Activated T-helper 1 cell treated with anti-CD3 and anti-CD28 coated beads, Interleukin-2, amount 50 U/mL, for 16 hours (primary cell): ENCODE measurements at places on chromosomes 7 and 10.

DNA sequence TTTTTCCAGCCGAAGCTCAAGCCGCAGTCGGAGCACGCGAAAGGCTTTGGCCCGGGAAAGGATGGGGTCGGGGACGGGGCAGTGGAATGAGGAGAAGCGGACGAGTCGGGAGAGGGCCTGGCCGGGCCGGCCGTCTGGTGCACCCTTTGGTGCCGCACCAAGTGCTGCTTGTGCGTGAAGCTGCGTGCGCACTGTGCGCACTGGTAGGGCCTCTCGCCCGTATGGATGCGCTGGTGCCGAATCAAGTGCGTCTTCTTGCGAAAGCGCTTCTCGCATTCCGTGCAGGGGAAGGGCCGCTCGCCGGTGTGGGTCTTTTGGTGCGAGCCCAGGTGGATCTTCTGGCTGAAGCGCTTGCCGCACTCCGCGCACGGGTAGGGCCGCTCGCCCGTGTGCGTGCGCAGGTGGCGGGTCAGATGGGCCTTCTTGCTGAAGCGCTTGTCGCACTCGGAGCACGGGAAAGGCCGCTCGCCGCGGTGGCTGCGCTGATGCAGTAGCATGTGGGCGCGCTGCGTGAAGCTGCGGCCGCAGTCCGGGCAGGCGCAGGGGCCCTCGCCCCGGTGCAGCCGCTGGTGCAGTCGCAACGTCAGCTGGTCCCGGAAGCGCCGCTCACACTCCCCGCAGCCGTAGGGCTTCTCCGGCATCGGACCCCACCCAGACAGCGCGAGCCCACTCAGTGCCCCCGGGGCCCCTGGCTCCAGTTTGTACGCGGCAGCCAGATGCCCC is 7.8 kb downstream of the ZNF467 start:
- DNase-seq = no peak

DNA sequence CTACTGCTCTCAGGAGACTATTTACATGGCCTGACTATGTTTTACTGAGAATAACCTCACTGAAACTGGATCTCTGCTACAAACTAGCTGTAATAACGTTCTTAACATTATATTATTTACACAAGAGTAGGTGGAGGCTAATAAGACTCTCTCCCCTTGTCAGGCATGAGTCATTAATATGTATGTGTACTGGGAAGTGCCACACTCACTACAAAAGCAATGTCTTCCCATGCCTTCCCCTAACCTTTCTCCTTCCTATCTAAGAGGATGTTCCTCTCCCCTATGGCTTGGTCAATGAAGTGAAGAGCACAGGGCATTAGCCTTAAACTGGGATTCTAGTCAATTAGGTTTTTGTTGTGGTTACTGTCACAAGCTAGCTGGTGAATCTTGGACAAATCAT is 147.9 kb downstream of the DGKB start:
- DNase-seq = no peak

DNA sequence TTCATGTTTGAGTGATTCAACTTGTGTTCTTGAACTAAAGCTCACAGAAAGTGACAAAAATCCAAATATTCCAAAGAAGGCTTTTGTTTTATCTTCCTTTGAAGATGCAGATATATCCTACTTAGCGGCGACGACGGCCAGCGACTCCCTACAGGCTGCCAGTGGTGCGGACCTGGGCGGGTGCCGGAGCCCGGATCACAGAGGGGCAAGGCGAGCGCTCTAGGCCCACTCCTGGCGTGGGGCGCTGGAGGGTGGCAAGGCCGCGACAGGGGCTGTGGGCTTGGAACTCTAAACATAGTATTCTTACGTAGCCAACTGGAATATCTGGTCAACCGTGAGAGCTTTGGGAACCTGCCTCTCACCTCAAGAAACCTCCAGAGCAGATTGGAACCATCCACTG is 914 bp upstream of the GIMAP7 start:
- DNase-seq = no peak

- DNase-seq = no peak
Observed at GRCh38 chr7:4663239-4664018, 18.7 kb upstream of the FOXK1 start.

DNA sequence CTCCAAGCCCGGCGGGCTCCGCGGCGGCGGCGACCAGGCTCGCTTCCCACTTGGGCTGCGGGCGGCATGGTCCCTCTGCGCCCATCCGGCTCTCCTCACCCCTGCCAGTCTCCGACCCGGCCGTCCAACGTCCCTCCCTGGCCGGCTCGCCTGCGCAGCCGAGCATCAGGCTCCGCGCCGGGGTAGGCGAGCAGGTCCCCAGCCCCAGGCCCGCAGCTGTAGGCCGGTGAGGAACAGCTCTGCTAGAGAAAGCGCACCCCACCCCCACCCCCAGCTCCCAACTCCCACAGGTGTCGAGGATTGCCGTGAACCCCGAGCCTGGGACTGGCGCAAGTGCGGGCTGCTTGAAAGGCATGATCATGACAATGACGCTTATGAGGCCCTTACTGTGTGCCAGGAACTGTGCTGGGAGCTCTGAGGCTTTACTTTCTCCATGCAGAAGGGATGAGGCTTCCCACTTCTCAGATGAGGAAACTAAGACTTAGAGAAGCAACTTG is 20.8 kb upstream of the PAX2 start:
- DNase-seq = no peak

- no peak for DNase-seq
Observed at GRCh38 chr7:78530351-78530750, 731.8 kb downstream of the PHTF2 start.

DNA sequence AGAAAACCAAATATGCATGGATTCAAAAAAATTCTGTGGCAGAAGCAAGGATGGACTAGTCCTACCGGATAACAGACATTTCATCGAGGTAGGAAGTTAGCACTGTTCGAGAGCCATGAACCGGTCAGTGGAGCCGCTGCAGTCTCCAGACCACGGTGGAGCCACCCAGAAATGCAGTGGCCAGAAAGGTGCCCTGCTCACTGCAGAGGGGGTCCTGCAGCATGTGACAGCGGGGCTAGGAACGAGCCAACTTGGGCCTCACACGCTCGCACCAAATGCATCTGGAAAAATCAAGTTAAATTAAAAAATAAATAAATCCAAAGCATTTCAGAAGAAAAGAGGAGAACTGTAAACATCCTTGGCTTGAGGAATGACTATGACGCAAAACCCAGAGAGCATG is 13.1 kb upstream of the CFAP46 start:
- DNase-seq = no peak

DNA sequence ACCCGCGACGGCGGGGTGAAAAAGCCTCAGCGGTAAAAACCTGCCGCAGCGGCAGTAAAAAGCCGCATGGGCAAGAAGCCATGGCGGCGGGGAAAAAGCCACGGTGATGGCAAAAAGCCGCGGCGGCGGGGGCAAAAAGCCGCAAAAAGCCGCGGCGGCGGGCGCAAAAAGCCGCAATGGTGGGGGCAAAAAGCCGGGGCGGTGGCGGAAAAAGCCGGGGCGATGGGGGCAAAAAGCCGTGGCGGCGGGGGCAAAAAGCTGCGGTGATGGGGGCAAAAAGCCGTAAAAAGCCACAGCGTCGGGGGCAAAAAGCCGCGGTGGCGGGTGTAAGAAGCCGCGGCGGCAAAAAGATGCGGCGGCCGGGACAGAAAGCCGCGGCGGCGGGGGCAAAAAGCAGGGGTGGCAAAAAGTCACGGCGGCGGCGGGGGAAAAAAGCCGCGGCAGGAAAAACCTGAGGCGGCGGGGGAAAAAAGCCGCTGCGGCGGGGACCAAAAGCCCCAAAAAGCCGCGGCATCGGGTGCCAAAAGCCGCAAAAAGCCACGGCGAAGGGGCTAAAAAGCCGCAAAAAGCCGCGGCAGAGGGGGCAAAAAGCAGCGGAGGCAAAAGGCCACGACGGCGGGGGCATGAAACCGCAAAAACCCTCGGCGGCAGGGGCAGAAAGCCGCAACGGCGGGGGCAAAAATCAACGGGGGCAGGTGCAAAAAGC is 488.5 kb downstream of the ZNF33B start:
- no peak for DNase-seq

- no peak for DNase-seq
Observed at GRCh38 chr10:31129271-31129670, 97.6 kb upstream of the ZNF438 start.

DNA sequence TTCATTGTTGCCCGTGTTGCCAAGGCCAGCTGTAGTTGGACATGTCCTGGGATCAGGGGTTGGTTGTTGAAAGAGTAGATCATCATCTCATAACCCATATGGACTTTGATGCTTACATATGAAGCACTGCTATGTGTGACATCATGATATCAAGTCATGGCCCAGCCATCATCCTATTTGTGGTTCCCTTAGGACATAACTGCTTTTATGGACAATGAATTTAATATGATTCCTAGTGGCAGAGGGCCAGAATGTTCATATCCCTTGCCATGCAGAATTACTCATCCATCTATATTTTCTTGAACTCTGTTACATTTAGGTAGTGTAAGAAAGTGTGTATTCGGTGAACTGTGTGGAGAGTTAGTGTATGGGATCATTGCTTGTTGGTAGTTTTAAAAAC is 343.9 kb upstream of the LRGUK start:
- DNase-seq = no peak

GRCh38 chr7:128155100-128155740 is 85.9 kb upstream of the LEP start:
- no peak for DNase-seq

GRCh38 chr7:153301936-153302335 is 542.4 kb downstream of the ACTR3B start:
- DNase-seq = no peak

DNA sequence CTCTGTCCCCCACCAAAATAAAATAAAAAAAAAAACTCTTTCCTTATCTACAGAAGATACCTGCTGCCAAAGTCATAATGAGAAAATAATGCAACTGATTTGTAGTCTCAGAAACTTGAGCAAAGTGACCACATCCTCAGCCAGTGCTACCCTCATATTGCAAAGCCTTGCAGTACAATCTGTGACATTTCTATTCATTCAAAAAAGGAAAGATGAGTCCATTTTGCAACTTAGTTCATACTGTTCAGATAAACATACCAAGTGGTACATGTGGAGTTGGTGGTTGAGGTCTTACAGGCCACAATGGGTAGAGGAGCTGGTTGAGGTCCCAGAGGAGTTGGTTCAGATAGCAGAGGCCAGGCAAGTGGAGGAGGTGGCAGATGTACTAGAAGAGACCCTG is 6.5 kb upstream of the EIF5AL1 start:
- no peak for DNase-seq

DNA sequence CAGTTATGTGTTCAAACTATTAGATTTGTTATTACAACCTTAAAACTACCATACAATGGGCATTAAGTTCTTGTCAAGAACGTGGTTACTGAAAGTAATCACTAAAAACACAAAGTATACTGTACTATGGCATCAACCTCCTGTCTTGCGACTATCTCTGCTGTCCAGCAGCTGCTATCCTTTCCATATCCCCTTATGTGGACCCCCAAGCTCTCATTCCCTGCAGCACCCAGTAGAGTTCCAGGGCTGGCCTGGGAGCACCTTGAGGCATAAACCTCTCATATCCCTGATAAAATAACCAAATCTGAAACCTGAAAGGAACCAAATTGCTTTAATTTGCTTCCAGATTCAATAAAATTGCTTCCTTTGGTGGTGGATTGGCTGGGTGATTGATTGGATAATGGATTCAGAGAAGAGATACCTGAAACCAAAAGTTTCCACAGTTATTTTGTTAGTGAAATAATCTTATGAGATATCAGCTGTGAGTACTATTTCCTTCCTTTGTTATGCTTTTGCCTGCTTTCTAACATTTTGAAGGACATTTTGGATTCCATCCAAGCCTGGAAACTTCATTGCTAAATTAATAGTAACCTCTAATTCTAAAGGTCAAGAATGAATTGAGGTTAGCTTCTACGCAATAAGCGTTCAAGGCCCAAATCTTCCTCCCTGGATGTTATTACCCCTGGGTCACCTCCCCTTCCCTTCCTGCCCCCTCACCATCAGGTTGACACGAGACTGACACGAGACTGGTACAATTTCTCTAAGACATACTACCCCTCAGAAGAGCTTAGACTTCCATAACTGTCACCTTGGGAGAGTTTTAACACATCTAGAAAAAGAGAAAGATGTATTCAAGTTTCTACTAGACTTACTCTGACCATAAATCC is 48.8 kb downstream of the RELN start:
- DNase-seq = no peak

- no peak for DNase-seq
Observed at GRCh38 chr7:66558201-66558641, 70.5 kb upstream of the KCTD7 start.

- DNase-seq = no peak
Observed at GRCh38 chr7:6284461-6285360, 12.3 kb upstream of the CYTH3 start.

GRCh38 chr7:50287129-50287528 is 17.4 kb upstream of the IKZF1 start:
- DNase-seq = no peak

DNA sequence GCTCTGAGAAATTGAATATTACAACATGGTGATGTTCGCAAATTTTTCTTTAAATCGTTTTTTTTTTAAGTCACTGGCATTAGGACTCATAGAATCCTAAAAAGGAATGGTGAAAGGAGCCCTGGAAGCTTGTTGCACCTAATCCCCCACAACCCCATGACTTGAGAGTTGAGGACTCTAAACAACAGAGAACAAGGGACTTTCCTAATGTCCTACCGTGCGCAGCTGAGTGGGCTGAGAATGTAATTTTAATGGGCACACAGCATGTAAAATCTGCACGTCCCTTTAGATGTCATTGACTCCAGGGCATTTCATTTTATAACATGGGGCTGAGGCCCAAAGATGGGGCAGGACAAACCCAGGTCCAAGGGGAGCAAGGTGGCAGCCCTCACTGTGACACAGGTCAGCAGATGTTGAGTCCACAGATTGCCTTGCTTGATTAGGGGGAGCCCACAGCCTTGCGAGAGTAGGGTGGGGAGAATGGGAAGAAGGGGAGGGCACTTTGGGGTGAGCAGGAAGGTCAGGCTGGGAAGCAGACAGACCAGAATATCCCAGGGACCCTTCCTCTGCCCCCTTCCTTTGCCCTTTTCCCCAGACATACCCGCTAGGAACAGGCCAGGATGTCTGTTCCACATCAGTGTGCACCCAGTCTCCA is 208.4 kb upstream of the ZMIZ1 start:
- no peak for DNase-seq

DNA sequence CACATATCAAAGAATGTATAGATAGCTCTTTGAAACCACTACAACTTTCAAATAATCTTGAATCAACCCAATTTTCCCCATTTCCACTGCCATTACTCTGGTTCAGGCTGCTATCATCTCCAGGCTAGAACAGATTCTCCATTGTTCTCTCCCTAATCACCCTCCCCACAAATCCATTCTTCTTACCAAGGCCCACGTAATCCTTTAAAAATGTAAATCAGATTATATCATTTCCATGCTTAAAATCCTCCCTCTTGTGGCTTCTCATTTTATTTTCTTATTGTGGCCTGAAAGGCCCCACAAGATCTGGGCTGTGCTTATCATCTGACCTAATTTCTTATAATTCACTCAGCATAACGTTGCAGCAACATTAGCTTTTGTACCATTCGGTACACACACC is 3.0 kb upstream of the PON1 start:
- DNase-seq = no peak

- no peak for DNase-seq
Observed at GRCh38 chr10:52308251-52309031, 5.6 kb upstream of the DKK1 start.

DNA sequence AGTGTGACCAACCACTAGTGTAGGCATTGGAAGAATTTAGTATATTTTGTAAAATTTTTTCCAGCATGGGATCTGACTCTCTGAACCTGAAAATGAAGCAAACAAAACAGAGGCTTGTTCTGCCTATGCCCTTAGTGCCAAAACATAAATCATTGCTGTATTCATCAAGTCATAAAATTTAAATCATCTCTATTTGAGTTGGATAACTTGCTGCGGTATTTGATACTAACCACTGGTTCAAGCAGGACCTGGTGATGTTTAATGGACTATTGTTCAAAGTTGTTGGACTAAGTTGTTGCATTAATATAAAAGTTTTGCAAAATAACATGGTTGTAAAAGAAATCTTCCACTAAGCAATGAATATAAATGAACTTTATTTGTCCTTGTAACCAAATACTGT is 19.8 kb upstream of the RPA3 start:
- no peak for DNase-seq
